ENCODE measurements at places on chromosomes 7 and 10.

- DNase-seq = peak; percentile 85
Observed at GRCh38 chr10:72009425-72010081, 45.4 kb downstream of the CHST3 start.

DNA sequence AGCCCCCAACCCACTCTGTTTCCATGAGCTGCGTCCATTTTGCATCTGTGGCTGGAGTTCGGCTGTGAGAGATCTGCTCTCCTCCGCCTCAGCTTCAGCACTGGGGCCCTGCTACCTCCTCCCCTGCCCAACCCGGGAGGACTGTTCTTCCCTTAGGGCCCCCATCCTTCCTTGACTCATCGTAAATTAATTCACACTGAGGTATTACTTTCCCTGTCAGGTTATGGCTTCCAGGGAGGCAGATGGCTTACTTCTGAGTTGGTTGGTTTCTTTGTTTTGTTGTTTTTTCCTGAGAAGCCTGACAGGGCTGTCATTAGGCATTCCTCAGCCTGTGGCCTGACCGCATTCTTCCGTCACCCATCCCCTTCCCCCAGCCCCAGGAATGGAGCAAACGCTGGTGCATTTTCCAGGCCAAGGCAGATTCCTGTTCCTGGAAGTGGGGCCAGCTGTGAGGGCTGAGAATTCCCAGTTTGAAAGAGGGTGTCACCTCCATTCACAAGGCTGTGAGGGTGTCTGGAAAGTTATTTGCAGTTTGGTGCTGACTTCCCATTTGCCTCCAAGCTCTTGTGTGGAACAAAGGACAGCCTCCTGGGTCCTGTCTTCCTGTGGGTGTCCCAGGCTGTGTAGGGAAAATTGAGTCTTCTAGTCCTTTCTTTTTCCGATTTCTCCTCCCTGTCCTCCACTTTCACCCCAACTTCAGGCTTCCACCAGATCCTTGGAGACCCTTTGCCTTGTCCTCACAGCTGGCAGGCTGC lies 11.7 kb downstream of the CPA5 start:
- DNase-seq = peak; percentile 31

DNA sequence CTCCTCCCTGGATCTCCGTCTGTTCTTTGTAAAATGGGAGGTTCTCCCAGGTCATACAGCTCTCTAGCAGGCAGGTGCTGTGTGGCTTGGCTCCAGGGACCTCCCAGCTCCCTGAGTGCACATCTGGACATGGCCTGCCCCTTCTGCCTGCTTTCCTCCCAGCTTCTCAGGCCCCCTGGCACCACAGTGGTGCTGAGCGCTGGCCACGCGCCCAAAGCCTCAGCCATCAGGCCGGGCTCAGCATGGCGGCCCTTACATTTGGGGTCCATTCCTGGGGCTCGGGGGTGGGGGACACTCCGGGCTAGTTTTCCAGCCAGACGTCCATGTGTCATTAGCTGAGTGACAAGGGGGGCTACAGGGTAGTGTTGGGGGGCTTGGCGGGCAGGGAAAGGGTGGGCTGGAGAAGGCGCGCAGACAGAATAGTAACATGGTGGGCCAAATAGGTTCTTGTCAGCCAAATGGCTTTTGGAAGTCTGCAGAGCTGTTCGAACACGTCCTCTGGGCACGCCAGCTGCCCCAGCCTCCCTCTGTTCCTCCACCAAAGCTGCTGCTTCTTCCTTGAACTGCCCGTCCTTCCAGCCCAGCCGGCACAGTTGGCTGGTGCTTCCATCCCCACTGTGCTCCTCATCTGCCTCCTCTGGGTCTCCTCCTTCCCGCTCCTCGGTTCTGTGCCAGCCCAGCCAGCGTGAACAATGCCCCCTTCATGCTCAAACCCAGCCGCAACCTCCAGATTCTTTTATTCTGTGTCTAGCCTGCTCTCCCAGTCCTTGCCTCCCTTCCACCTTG lies 65.9 kb downstream of the GOLGA7B start:
- DNase-seq = no peak

GRCh38 chr7:98994046-98994944 lies 116.0 kb downstream of the TRRAP start:
- no peak for DNase-seq

DNA sequence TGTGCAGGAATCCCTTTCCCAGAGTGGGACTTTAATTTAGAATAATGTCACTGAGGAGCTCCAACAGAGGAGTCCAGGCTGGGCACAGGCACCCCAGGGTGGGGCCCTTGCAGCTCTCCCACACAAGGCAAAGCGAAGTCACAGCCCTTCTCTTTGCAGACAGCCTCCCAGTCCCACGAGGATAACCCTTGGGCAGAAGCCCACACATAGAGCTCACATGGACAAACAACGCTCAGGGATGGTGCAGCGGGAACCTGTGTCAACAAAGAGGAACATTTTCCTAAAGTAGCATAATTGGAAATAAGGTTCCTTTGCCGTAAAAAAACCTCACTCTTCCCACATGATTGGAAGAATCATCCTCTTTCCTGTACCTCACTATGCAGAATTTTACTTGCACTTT lies 29.3 kb upstream of the GGCT start:
- peak; percentile 32 for DNase-seq

DNA sequence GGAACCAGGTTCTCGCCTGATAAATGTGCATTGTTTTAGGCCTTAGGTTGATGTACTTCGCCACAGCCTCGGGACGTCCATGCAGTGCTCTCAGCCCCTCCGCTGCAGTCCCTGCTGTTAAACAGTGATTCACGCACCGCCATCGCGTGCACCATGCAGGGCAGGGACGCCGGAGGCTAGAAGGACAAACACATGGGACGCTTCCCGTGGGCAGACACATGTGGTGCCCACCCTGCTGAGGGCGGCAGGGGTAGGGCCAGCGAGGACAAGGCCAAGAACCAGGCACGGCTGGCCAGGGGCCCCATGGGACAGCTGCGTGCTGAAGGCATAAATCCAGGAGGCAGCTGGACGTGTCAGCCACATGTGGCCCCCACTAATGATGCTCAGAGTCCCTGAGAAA lies 394.7 kb downstream of the PTPRN2 start:
- no peak for DNase-seq

GRCh38 chr10:59873896-59874295 lies 32.5 kb downstream of the CCDC6 start:
- DNase-seq = no peak

GRCh38 chr7:127667759-127668530 lies 16.0 kb downstream of the SND1 start:
- no peak for DNase-seq

- DNase-seq = no peak
Observed at GRCh38 chr7:11830582-11831155, 1.3 kb downstream of the THSD7A start.

- DNase-seq = no peak
Observed at GRCh38 chr10:133528845-133529575, 1.8 kb downstream of the CYP2E1 start.

- no peak for DNase-seq
Observed at GRCh38 chr10:52318822-52319464, 4.9 kb downstream of the DKK1 start.

- peak; percentile 29 for DNase-seq
Observed at GRCh38 chr10:4663162-4663992, 162.6 kb upstream of the AKR1E2 start.

- DNase-seq = no peak
Observed at GRCh38 chr7:45623740-45624391, 49.7 kb downstream of the ADCY1 start.

GRCh38 chr7:17903337-17903736 lies 37.0 kb downstream of the SNX13 start:
- no peak for DNase-seq

DNA sequence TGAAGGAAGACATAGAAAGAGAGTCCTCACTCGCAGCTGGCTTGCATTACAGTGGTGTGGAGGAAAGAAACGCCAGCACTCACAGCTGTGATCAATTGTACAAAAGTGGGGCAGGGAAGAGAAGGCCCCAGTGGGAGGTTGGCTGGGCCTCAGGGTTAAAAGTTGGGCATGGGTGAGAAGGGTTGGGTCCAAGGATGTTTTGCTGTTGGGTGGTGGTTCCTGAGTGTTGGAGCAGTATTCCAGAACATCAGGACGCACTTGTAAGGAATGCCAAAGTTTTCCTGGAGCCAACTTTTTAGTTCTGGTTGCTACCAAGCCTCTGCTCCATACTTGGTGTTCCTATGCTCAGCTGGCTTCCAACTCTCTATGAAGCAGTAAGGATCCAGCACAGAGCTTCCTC lies 55.4 kb upstream of the MKRN1 start:
- DNase-seq = peak; percentile 50

- DNase-seq = no peak
Observed at GRCh38 chr7:78760620-78761355, 692.7 kb downstream of the MAGI2 start.

DNA sequence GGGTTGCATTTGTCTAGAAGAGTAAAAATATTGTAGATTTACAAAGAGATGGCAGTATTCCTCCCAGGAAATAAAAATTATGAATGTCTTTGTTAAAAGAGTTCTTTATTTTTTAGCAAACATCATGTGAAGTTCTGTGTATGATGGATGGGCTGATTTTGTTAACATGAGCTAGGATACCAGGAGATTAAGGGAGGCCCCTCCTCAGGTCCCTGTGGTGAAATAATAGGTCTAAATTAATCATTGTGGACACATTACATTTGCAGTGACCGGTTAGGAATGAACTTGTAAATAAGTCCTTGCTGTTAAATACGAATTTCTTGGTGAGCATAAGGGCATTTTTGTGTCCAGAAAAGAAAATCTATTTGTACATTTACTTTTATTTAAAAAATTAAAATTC lies 339.4 kb upstream of the PHF14 start:
- no peak for DNase-seq

DNA sequence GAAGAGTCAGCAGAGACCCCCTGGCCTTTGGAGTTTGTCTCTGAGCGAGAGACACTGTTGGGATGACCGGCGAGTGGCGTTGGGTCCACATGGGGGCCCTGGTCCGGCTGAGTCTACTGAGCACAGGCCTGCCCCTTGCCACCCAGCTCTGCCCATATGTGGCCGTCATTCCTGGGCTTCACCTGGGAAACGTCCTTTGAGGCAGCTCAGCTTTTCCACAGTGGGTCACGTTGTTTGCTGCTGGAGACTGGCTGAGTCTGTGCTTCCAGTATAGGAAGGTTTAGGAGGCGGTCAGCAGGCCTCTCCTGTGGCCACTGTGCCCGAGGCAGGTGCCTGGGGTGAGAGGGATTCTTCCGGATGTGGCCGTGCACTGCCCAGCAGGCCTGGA lies 17.1 kb downstream of the ADAM8 start:
- DNase-seq = no peak
